ENCODE measurements at places on chromosomes 16 and 17. TPM values are rescaled to one million over a fixed set of nuclear protein-coding genes. Genes with fewer than 3 reads are reported as not detected.

DNA sequence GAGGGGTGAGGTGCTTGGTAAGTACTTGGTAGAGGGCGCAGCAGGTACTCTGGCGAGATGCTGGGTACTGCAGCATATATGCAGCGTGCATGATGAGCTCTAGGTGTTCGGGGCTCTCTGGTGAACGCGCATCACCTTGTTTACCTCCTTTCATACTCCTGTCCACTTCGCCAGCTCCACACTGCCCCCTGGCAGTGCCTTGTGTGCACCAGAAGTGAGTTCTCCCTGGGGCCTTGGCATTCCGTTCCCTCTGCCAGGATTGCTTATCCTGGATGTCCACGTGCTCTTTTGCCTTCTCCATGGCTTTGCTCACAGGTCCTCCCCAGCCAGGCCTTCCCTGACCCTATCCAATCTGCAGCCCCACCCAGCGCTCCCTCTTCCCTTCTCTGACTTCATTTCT, 154.2 kb downstream of the MRM1 start:
- H3K27ac ChIP-seq: no peak overlapping the region
- no peaks in the 10 kb centered on the region for H3K27me3 ChIP-seq
- no peak for DNase-seq
- H3K4me3 ChIP-seq: no peak overlapping the region

GRCh38 chr17:41126412-41126811, 2.4 kb upstream of the KRTAP4-12 start:
- DNase-seq: no peak
- no peaks in the 10 kb centered on the region for H3K27me3 ChIP-seq
- H3K27ac ChIP-seq: no peak overlapping the region
- no peak overlapping the region for H3K4me3 ChIP-seq
- no peaks in the 10 kb centered on the region for H3K36me3 ChIP-seq

DNA sequence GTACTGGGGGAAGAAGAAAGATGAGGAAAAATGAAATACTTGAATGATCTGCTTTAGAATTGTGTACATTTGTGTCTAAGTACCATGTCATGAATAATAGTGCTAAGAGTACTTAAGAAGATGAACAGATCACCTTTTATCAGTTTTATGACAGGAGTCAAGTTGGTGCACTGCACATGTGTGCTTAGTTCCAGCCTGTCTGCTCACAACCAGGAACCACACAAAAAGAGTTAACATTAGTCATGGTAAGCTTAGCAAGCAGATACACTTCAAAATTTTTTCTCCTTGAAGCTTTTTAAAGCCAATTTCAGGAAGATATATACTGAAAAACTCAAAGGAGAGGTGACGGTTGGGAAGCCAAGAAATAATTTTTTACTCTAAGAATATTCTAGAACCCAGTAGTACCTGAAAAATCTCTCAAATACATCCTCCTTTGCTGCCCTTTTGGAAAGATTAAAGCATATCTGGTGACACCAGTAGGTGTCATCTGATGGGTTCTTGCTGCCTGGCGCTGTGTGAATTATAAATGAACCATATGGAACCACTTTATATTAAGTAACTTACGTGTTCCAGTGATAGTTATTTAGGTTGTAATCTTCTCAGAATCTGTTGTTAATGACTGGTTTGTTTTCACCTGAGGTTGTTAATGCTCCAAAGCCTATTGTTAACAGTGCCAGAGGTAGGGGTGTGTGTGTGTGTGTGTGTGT, 93.4 kb downstream of the MSI2 start:
- H3K27me3 ChIP-seq: no peaks in the 10 kb centered on the region
- H3K4me3 ChIP-seq: no peak overlapping the region
- no peak overlapping the region for H3K27ac ChIP-seq
- H3K4me1 ChIP-seq: no peaks in the 10 kb centered on the region
- H3K36me3 ChIP-seq: no peaks in the 10 kb centered on the region
- no peak for DNase-seq

- no peak overlapping the region for H3K4me3 ChIP-seq
- H3K36me3 ChIP-seq: no peaks in the 10 kb centered on the region
- DNase-seq: no peak
Measured at GRCh38 chr17:80365983-80366382, 49.0 kb upstream of the ENDOV start.

GRCh38 chr16:1155353-1156054, 2.6 kb downstream of the CACNA1H start:
- no peaks in the 10 kb centered on the region for H3K36me3 ChIP-seq
- no peak for DNase-seq

Gene EME1
- not detected for total RNA-seq

Gene ENO3
- 3.7 TPM for total RNA-seq

Gene FOXK2
- total RNA-seq: 70.9 TPM
